Motor neuron (in vitro differentiated cells): ENCODE measurements at places on chromosomes 2 and 18. TPM values are rescaled to one million over a fixed set of nuclear protein-coding genes. Genes with fewer than 3 reads are reported as not detected.

PLA2R1 gene
- 5.0 and 6.0 TPM in 2 replicates for total RNA-seq

HOXD13 gene
- not detected in 2 replicates for total RNA-seq

RGPD4 gene
- total RNA-seq, result 0.09 and 0.17 TPM in 2 replicates

GRCh38 chr2:120583851-120584570 is 151.7 kb upstream of the GLI2 start:
- no peak for ATAC-seq

DNA sequence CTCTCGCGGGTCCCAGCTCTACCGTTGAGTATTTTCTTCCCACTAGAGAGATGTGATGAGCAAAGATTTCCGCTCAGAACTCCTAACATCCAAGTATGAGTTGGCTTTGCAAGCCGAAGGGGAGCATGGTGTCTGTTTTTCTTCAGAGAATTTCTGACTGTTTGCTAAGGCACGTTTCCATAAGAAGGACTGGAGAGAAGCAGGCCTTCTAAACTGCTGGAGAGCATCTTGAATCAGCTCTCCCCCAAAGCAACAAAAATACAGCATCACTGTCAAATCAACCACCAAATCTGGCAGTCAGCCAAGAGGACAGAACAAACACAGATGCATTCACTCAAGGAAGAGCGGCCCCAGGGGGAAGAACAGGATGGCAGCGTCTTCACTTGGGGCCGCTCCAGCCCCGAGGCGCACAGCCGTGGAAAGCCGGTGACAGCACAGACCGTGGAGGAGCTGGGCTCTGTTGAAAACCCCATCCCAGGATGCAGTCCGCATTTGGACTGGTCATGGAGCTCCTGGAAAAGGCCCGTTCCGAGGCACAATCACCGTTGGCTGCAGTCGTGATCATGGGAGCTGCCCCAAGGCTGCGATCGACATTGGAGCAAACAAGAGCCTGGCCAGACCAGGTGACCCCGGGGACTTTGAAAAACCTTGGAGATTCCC is 101.4 kb downstream of the NFATC1 start:
- ATAC-seq, result no peak

DNA sequence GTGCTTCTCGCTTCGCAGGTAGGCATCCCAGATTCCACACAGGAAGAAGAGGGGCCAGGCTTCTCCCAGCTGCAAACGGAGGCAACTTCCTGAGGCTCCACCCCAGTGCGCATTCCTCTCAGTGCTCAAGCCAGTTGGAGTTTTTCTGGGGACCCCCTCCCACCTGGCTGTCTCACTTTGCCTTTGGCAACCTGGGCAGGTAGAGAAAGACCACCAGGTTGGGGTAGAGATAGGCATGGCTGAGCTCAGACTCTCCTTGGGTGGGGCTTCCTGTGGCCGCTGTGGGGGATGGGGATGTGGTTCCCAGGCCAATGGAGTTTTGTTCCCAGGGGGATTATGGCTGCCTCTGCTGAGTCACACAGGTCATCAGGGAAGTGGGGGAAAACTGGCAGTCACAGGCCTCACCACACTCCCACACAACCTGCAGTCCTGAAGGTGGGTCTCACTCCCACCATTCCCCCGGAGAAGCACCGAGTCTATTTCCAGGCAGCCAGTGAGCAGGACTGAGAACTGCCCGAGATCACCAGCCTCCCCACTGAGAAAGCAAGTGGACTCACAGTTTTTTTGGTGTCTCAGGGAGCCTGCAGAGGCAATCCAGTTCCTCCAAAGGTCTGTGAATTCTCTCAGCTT is 38.1 kb downstream of the SLC39A10 start:
- ATAC-seq, result no peak

GRCh38 chr2:242044313-242044590 is 174.7 kb downstream of the RTP5 start:
- ATAC-seq, result no peak

DNA sequence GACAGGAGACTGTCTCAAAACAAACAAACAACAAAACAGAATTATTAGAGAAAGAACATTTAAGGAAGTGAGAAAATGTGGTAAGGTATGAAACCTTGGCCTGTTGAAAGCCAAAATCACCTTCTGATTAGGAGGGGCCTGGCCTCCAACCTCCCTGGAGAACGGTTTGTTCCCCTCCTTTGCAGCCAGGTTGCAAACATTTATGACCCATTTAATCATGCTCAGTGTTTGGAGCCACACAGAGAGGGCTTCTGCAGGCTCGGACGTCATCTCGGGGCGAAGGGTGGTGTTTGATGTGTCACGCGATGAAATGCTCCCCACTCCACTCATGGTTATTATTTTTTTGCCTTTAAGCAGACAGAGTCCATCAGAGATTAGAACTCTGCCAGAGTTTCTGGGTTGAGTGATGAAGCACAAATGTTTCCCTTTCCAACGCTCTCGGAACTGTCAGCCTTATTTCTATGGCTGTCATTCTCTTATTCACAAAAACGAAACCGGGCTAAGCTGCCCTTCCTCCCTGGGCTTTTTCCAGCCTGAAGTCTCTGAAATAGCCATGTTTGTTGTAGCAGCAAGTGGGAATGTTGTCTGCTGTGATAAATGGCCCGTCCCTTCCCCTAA is 33.6 kb upstream of the ROCK2 start:
- ATAC-seq, result no peak
